IgD-negative memory B cell (primary cell): ENCODE measurements at places on chromosomes 4 and X. TPM values are rescaled to one million over a fixed set of nuclear protein-coding genes. Genes with fewer than 3 reads are reported as not detected.

Gene TRAM1L1
- polyA plus RNA-seq: not detected

Gene SLC26A1
- 0.70 TPM for polyA plus RNA-seq

Gene BMPR1B
- not detected for polyA plus RNA-seq

Gene COL4A6
- not detected for polyA plus RNA-seq

Gene SHISA3
- 0.53 TPM for polyA plus RNA-seq

Gene MTMR8
- polyA plus RNA-seq: 1.7 TPM

Gene TBC1D9
- polyA plus RNA-seq: 59.4 TPM

Gene SCLT1
- polyA plus RNA-seq: 9.1 TPM

Gene RBMXL3
- polyA plus RNA-seq: not detected
